ENCODE measurements at places on chromosomes 4 and X. TPM values are rescaled to one million over a fixed set of nuclear protein-coding genes. Genes with fewer than 3 reads are reported as not detected.

DNA sequence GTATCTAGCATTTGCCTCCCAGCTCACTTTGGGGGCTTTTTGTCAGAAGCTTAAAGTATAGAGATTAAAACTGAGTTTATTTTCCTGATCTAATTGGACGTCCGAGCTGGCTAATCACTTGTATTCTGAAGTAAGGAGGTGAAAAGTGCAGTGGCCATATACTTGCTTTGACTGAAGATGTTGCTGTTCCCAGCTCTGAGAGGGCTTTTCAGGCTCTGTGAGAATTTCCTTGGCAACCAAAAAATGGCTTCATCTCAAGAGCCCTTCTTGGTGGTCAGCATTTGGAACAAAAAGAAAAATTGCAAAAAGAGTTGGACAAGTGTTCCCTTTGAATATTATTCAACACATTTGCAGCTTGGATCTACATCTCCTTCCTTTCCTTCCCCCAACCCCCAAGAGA is 67.0 kb downstream of the SLC4A4 start:
- no peak for ATAC-seq

DNA sequence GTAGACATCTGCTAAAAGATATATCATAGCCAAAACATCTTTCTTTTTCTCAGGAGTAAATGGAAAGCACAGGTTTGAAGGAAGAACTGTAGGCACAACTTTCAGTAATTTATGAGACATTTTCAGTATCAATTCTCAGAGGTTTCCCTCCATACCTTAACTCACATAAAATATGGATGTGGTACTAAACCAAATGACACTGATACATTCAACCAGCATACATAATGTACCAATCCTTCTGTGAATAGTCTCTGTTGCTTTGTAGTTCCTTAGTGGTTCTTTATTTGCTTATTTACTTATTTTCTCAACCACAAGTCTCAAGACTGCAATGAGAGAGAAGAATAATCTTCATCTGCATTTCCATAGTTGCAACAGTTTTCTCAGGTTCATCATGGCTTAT is 96.1 kb downstream of the ARHGAP24 start:
- no peak for ATAC-seq

- ATAC-seq, result no peak
These were observed 12.8 kb upstream of the CFAP299 start for GRCh38 chr4:80322716-80323115.

DNA sequence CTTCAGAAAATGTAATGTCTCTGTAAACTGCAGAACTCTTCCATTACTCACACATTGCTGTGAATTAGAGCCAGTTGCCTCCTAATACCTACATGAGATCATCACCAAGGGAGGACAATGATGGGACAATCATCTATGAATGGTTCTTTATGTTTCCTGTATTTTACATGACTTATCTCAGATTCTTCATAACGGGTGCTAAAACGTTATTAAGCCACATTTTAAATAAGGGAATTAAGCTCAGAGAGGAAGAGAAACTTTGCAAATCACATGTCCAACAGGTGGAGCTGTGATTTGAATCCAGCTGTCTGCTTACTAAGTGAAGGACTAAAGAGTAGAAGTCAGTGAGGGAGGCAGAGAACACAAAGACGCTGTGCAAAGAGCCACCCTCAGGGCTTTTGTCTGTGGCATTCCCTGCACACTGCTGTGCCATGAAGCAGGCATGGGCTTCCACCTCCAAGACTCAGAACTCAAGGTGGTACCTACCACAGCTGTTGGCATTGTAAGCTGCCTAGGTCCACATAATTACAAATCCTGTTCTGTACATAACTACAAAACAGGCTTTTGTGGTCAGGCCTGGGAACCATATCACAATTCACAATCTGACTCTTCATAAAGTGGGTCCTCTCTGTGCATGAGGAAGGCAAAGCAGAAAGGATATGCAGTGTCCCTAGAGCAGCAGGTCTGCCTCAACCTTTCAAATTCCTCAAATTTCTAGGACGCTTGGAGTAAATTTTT is 12.8 kb downstream of the TBC1D9 start:
- no peak for ATAC-seq

- no peak for ATAC-seq
These were observed 150.4 kb downstream of the MID1 start for GRCh38 chrX:10470009-10470408.

GRCh38 chrX:149871940-149872339 is 9.0 kb upstream of the MAGEA8 start:
- ATAC-seq, result no peak

- no peak for ATAC-seq
These were observed 19.8 kb downstream of the PSMD10 start for GRCh38 chrX:108071578-108071977.

DNA sequence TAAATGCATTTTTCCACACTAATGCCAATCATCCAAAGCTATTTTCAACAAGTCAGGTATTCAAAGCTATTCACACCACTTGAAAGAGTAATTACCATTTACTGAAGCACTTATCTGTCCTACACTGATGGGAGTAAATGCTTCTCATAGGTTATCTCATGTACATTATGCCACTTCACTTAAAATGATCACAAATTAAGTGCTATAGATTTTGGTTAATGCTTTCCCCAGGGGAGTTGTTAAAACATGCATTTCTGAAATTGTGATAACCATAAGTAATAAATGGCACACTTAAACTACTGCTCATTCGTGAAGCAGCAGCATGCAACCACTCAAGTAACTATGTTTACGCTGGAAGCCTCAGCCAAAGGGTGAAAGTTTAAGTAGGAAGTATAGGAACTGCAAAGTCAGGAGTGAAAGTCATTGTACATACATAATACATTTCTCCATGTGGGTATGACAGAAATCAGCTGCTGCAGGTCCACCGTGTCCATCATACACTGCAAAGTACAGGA is 6.6 kb downstream of the PPM1K start:
- no peak for ATAC-seq

DNA sequence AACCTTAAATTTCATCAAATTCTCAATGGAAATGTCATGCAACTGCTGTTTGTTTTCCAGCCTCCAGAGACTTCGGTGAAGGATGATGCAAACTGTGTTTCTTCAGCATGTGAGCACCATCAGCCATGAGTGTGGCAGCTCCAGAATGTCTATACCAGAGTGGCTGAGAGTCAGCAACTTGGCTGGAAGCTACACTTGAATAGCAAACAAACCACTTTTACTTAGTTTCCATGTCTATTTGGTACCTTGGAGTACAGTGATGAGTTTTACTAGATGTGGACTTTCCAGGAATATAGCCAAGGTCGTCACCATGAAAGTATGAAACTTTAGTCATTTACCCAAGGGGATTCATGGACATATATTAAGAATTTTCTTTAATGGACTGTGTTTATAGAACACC is 4.3 kb upstream of the IL21 start:
- ATAC-seq, result no peak

DNA sequence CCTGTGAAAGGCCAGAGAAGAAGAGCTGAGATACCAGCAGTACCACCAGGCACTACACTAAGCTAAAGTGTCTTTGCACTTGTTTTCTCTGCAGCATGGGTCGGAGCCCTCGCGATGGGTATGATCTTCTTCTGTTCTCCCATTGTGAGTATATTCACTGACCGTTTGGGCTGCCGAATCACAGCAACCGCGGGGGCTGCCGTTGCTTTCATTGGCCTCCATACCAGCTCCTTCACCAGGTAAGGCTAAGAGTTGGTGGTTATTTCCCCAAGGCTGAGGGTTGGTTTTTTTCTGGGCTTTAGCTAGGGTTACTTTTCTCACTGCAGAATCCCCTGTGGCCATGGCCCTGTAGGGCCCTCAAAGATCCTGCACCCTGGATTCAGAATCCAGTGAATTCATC is 93.5 kb downstream of the RLIM start:
- no peak for ATAC-seq

- ATAC-seq, result no peak
These were observed 106.5 kb downstream of the ATP11C start for GRCh38 chrX:139826065-139827044.

GRCh38 chr4:2932321-2932950 is 30.8 kb downstream of the NOP14 start:
- ATAC-seq, result no peak

DNA sequence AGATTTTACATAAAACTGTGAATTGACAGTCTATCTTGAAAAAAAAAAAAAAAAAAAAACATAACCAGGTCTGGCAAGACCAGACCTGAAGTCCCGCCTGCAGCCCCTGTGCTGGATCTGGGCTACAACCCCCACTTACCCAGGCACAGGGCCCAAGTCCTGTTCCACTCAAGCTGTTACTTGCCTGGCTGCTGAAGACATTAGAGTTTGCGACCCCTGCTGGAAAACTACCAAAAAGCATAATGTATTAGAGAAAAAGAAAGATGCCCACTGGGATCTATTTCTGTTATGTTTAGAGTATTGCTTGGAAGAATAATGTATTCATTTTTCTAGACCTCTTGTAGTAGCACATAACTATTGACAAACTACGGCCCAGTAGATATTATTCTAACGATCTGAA is 4.7 kb downstream of the HS3ST1 start:
- no peak for ATAC-seq

GRCh38 chr4:134807231-134807745 is 605.7 kb upstream of the PABPC4L start:
- ATAC-seq, result no peak

DNA sequence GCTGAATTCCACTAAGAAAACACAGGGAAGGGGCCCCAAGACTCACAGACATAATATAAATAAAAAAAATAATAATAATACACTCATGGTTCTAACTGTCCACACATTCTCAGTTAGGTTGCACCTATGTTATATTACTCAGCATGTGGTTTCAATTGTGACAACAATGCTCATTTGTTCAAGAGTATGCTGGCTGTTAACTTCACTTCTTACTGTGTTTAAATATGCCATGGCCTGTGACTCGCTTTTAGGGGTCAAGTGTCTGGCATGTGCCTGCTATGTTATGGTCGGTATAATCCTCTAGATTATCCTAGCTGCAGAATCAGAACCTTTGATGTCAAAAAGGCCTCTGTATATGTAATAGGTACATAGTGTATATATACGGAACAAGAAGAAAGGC is 324.8 kb upstream of the INTU start:
- ATAC-seq, result no peak

- ATAC-seq, result no peak
These were observed 10.2 kb downstream of the OTUD4 start for GRCh38 chr4:145170223-145170622.

DNA sequence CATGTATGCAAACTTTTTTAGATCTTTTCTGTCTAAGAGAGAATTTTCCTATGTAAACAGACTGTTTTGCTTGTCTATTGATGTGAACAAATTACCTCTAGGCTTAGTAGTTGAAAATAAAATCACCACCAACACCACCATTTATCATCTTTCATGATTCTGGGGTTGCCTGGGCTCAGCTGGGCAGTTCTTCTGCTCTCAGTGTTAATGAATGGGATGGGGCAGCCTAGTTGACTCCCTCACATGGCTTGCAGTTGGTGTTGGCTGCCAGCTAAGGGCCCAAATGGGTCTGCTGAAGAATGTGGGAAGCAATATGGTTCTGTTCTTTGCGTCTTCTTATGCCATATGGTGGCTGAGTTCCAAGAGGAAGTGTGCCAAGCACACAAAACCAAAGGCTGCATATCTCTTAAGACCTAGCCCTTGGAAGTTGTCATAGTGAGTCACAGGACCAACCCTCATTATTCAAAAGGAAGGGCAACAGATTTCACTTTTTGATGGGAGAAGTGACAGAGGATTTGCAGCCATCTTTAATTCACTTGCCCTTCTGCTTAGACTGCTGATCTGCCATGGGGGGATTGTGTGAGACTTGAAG is 17.9 kb downstream of the REELD1 start:
- ATAC-seq, result no peak

DNA sequence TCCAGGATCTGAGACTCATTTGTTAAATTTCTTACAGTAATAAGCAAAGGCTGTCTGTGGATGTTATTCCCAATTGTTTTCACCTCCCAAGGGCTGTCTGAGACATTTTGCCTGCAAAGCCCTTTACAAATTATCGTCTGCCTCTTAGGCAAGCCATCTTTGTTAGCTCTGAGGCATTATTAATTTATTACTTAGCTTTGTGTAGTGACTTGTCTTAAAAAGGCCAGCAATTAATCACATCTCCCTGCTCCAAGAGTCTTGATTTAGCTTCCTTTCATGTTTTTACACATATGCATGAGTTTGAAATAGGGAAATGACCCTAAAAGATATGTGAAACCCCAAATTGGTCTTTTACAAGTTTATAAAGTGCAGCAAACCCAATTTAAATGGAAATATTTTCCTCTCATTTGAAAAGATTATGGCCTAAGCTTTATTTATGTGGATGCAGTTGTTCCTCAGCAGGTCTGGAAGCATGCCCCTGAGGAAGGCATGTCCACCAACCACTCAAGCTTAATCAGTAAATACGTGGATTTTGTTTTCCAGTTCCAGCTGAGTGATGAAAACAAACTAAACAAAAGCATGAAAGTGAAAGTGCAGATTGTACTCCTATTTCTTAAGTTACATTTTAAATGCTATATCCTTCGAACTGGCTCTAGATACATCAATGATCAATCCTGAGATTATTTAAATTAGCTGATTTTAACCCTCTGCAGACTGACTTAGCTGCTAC is 173.6 kb upstream of the LNX1 start:
- no peak for ATAC-seq

DNA sequence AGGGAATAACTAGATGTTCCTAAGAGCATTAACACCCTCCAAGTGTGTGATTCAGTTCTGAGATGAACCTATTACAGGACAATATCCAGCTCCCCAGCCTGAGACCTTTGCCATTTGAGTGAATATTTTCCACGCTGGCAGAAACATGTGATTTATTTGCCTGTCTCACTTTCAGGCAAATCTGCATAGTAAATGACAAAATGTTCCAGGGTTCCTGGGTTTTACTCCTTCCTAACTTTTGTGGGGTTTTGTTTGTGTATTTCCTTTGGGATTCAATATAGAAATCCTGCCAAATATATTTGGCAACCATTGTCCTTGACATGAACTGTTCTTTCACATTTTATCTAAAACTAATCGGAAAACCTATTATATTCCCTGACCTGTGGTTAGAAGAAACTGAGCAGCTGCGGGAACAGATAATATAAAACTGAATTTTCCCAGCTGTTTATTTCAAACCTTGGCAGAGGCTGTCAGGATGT is 12.5 kb downstream of the F8 start:
- ATAC-seq, result peak; percentile 68

DNA sequence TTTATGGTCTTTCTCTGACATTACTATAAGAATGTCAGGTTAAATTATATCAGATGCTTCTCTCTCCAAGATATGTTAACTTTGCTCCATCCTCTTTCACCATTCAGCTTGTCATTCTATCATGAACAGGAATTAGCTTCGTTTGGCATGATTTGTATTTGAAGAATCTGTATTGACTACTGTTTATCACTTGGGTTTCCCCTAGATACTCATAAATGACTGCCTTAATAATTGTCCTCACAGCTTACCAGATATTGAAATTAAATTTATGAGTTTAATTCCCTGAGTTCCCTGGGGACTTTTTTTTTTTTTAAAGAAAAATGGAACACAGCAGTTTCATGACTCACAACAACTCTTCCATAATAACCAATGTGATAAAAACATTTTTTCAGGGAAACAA is 76.2 kb upstream of the EOLA2 start:
- ATAC-seq, result no peak

GRCh38 chr4:94284889-94285288 is 57.7 kb downstream of the HPGDS start:
- no peak for ATAC-seq

- no peak for ATAC-seq
These were observed 5.9 kb downstream of the TAB3 start for GRCh38 chrX:30883138-30883537.

GRCh38 chrX:41684138-41684537 is 4.6 kb upstream of the GPR34 start:
- no peak for ATAC-seq

The SOX3 gene
- total RNA-seq, result not detected

The CCNI gene
- 378 TPM for total RNA-seq

The CPXCR1 gene
- not detected for total RNA-seq

The FGF5 gene
- 2.3 TPM for total RNA-seq

The WAS gene
- total RNA-seq, result 3.2 TPM

The XKRX gene
- total RNA-seq, result not detected

Measured in gastroesophageal sphincter (tissue), 4 donors.